ENCODE measurements at places on chromosomes 13 and 19. TPM values are rescaled to one million over a fixed set of nuclear protein-coding genes. Genes with fewer than 3 reads are reported as not detected.

DNA sequence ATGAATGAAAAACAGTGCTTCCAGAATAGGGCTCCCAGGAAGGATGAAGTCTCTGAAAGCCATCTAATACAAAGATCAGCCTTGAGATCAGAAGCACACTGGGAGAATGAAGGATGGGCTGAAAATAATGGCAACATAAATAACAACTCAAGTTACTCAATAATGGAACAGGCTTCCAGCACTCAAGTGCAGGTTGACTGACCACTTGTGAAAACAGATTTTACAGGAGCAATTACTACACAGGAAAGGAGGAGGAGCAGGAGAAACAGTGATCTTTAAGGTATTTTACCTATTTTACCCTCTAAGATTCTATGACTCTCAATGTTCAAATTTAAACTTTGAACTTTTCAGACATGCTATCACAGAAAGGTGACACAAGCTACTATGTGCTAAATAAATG lies 106.0 kb downstream of the USP12 start:
- no peaks in the 10 kb centered on the region for H3K4me1 ChIP-seq
- H3K27ac ChIP-seq, result no peak overlapping the region

- 0 out of 2 replicates have a peak, but pooled peaks cover 9% of the 10 kb centered on the region for H3K36me3 ChIP-seq
- no peak overlapping the region for H3K4me3 ChIP-seq
- H3K27me3 ChIP-seq, result no peaks in the 10 kb centered on the region
- no peak for DNase-seq
- H3K27ac ChIP-seq, result no peak overlapping the region
Observed at GRCh38 chr13:113267642-113268405, 29.2 kb upstream of the LAMP1 start.

Gene SLC25A41
- not detected for total RNA-seq

GRCh38 chr13:45364876-45365557 lies 24.0 kb upstream of the TPT1 start:
- no peaks in the 10 kb centered on the region for H3K27me3 ChIP-seq
- no peaks in the 10 kb centered on the region for H3K36me3 ChIP-seq
- no peak overlapping the region for H3K4me3 ChIP-seq
- peaks cover 50% of the 10 kb centered on the region for H3K4me1 ChIP-seq
- peak overlapping the region; percentile 64 for H3K27ac ChIP-seq
- no peak for DNase-seq

Gene ZNF415
- total RNA-seq, result 12.9 TPM

Gene ZNF560
- 2.4 TPM for total RNA-seq

Gene PRTN3
- not detected for total RNA-seq
